ENCODE measurements at places on chromosomes 2 and 18.

GRCh38 chr2:14543284-14543683 lies 89.2 kb upstream of the LRATD1 start:
- no peak for DNase-seq
- H3K4me1 ChIP-seq = no peaks in the 10 kb centered on the region
- no peak overlapping the region for H3K27ac ChIP-seq
- no peak overlapping the region for H3K4me3 ChIP-seq

DNA sequence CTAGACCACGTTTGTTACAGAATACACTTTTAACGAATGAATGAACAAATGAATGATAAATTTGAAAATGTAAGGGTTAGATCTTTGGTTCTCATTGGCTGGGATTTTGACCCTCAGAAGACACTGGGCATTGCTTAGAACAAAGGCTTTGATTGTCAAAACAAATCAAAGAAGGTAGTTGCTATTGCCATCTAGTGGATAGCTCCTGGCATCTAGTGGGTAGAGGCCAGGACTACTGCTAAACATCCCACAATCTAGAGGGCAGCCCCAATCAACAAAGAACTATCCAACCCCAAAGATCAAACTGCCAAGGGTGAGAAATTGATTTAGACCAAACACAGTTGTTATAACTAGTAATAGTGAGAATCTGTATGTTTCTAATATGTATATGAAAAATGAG lies 552.3 kb downstream of the KCNJ3 start:
- H3K27ac ChIP-seq = no peak overlapping the region
- H3K27me3 ChIP-seq = no peaks in the 10 kb centered on the region
- no peak for DNase-seq
- no peak overlapping the region for H3K4me3 ChIP-seq
- H3K4me1 ChIP-seq = no peaks in the 10 kb centered on the region

DNA sequence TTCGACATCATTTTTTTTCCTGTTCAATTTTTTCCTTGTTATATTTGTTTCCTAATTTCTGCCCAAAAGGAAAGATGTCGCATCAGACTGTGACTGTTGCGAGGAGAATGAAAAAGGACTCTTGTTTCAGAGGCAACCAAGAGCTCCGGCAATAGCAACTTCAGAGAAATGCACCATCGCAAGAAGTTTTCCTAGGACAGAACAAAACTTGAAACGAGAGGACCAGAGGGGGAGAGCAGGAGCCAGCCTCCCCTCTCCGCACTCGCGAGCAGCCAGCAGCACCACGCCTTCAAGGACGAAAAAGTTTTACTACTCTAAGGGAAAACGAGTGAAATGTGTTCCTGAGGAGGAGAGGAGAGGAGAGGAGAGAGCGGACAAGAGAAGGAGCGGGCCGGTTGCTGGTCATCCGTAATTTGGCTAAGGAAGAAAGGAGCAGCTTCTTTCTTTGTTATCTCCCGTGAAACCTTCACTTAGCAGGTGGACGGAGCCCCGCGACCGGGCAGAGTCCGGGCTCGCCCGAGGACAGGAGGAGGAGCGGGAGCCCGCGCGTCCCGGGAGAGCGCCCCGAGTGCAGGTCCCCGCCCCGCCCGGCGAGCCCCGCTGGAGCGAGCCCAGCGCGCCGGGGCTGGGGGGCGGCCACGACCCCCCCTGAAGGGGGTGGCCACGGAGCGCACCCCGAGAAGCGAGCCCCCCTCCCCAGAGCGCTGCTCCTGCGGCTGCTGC lies 744 bp downstream of the POU3F3 start:
- no peaks in the 10 kb centered on the region for H3K4me1 ChIP-seq
- no peak overlapping the region for H3K27ac ChIP-seq
- no peak overlapping the region for H3K4me3 ChIP-seq
- no peaks in the 10 kb centered on the region for H3K27me3 ChIP-seq
- no peak for DNase-seq
- H3K36me3 ChIP-seq = no peaks in the 10 kb centered on the region

GRCh38 chr2:165773684-165774083 lies 20.4 kb downstream of the GALNT3 start:
- no peaks in the 10 kb centered on the region for H3K4me1 ChIP-seq
- H3K4me3 ChIP-seq = no peak overlapping the region
- no peaks in the 10 kb centered on the region for H3K27me3 ChIP-seq
- no peaks in the 10 kb centered on the region for H3K36me3 ChIP-seq

- H3K4me3 ChIP-seq = no peak overlapping the region
- H3K4me1 ChIP-seq = peaks cover 5% of the 10 kb centered on the region
- H3K27ac ChIP-seq = no peak overlapping the region
- DNase-seq = no peak
- no peaks in the 10 kb centered on the region for H3K36me3 ChIP-seq
Measured at GRCh38 chr2:46018773-46019591, 278.2 kb upstream of the EPAS1 start.

DNA sequence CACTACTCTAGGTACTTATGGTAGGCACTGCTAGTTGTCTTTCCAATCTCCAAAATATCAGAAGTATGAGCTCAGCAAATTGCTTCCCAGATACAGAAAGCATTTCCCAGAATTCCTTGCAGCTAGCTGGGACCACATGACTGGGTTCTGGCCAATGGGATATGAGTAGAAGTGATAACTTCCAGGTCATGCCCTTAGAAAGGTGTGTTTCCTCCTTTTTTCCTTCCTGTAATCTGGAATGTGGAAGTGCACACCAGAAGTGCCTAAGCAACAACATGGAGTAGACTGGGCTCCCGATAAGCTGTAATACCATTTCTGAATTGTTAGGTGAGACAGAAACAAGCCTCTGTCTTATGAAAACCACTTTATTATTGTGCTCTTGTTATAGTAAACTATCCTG lies 279.8 kb downstream of the ZNF385B start:
- no peaks in the 10 kb centered on the region for H3K27me3 ChIP-seq
- no peak overlapping the region for H3K4me3 ChIP-seq
- no peaks in the 10 kb centered on the region for H3K36me3 ChIP-seq
- DNase-seq = no peak
- no peaks in the 10 kb centered on the region for H3K4me1 ChIP-seq
- H3K27ac ChIP-seq = no peak overlapping the region

GRCh38 chr18:63421514-63421913 lies 762 bp downstream of the VPS4B start:
- peaks cover 32% of the 10 kb centered on the region for H3K36me3 ChIP-seq
- no peaks in the 10 kb centered on the region for H3K27me3 ChIP-seq
- DNase-seq = no peak
- peak overlapping the region; percentile 93 for H3K27ac ChIP-seq
- peak overlapping the region; percentile 93 for H3K4me3 ChIP-seq
- peaks cover 30% of the 10 kb centered on the region for H3K4me1 ChIP-seq

DNA sequence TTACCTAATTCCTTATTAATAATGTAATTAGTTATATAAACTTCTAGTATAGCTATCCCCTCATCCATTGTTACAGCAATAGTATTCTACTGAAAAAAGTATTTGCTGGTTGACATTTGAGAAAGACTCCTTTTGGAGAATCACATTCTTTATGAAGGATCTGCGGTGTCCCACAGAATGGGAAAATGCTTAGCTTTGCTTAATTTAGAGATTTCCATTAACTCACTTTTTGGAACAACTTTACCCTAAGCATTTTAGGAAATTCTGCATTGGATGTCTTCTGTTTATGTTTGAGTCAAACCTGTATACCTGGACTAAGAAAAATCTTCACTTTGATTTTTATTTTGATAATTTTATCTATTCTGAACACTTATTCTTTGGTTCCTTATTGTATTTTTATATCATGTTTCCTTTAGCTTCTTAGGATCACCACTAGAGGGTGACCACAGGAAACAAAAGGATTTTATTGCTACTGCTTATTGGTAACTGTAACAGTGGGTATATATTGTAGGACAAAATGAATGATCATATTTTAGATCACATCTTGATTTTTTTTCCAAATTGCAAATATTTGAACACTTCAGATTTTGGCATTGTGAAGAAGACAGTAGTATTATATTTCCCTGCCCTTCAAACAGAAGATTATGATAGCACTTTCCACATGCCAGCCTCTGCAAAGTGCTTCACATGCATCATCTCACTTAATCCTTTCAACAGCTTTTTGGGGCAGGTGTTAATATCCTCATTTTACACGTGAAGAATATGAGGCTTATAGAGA lies 79.6 kb downstream of the MIB1 start:
- peaks cover 24% of the 10 kb centered on the region for H3K36me3 ChIP-seq
- no peak overlapping the region for H3K27ac ChIP-seq
- no peak for DNase-seq
- no peaks in the 10 kb centered on the region for H3K4me1 ChIP-seq

DNA sequence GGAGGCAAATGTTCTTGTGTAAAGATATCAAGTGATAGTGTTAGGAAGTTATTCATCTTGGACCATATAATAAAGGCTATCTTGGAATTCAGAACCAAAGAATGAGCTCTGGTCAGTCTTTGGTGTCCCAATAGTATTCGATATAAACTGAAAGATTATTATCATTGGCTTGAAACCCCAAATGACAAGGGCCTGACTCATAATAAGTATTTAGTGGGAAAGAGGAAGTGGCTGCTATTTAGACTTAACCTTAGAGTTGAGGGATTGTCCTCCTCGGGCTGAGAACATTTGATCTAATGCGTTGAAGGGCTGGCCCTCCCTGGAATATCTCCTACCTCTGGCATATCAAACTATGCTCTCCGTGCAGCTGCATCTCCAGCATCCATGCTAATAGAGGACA lies 67.5 kb downstream of the CDH20 start:
- no peaks in the 10 kb centered on the region for H3K36me3 ChIP-seq
- H3K4me1 ChIP-seq = no peaks in the 10 kb centered on the region
- no peak overlapping the region for H3K27ac ChIP-seq

- H3K36me3 ChIP-seq = peaks cover 67% of the 10 kb centered on the region
- no peaks in the 10 kb centered on the region for H3K27me3 ChIP-seq
- H3K27ac ChIP-seq = no peak overlapping the region
- H3K4me3 ChIP-seq = no peak overlapping the region
- no peak for DNase-seq
- no peaks in the 10 kb centered on the region for H3K4me1 ChIP-seq
Measured at GRCh38 chr2:208356846-208357574, 49.6 kb upstream of the PTH2R start.

- no peak for DNase-seq
- no peak overlapping the region for H3K27ac ChIP-seq
- no peaks in the 10 kb centered on the region for H3K27me3 ChIP-seq
- peaks cover 29% of the 10 kb centered on the region for H3K4me1 ChIP-seq
Measured at GRCh38 chr18:75066936-75067335, 142.0 kb downstream of the PTGR3 start.

GRCh38 chr2:16073921-16074425 lies 133.6 kb downstream of the MYCN start:
- H3K27me3 ChIP-seq = no peaks in the 10 kb centered on the region
- H3K36me3 ChIP-seq = no peaks in the 10 kb centered on the region
- no peak overlapping the region for H3K4me3 ChIP-seq

DNA sequence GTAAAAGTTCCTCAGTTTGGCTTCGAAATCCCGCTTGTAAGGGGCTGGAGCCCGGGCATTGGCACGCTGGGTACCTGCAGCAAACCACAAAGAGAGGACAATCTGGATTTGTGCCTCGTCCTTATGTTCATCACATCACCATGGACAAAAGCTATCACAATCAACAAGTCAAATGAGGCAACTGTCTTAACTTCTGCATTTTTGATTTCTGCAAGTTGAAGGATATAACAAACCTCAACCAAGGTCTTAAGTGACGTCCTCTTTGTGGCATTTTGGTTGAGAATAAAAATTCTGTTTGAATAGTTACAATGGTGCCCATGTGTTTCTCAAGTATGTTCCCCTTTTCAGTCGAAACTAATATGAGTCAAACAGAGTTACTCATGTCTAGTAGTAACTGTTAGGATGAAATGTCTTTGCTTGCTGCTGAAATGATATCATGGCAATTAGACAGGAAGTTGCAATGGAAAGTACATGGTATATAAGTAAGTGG lies 70.8 kb upstream of the STK17B start:
- H3K27ac ChIP-seq = peak overlapping the region; percentile 97
- no peak overlapping the region for H3K4me3 ChIP-seq
- H3K36me3 ChIP-seq = no peaks in the 10 kb centered on the region
- H3K27me3 ChIP-seq = no peaks in the 10 kb centered on the region

GRCh38 chr2:176324862-176325261 lies 55.6 kb downstream of the MTX2 start:
- no peak for DNase-seq
- peaks cover 2% of the 10 kb centered on the region for H3K36me3 ChIP-seq
- H3K4me1 ChIP-seq = no peaks in the 10 kb centered on the region
- H3K27ac ChIP-seq = no peak overlapping the region
- H3K27me3 ChIP-seq = no peaks in the 10 kb centered on the region
- H3K4me3 ChIP-seq = no peak overlapping the region

DNA sequence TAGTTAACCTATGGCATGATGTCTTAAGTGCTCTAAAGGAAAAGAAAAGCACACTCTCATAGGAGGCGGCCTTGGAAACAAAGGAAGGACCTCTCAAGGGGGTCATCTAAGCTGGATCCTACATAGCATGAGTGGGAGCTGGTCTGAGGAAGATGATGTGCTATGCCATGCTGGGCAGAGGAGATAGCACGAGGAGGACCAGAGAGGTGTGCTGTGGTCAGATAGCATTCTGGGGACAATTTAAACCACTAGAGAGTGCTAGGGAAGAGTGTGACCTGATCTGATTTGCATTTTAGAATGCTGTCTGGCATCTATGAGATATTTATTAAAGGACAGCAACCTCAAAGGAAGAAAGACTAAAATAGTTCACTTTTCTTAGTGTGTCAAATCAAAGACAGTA lies 910.1 kb upstream of the CELF4 start:
- no peaks in the 10 kb centered on the region for H3K36me3 ChIP-seq
- peaks cover 8% of the 10 kb centered on the region for H3K4me1 ChIP-seq
- H3K27me3 ChIP-seq = no peaks in the 10 kb centered on the region
- no peak for DNase-seq

GRCh38 chr2:70400539-70400938 lies 98.7 kb upstream of the FAM136A start:
- no peaks in the 10 kb centered on the region for H3K36me3 ChIP-seq
- H3K4me1 ChIP-seq = 0 out of 2 replicates have a peak, but pooled peaks cover 4% of the 10 kb centered on the region
- no peak overlapping the region for H3K4me3 ChIP-seq
- H3K27me3 ChIP-seq = peaks cover 17% of the 10 kb centered on the region

DNA sequence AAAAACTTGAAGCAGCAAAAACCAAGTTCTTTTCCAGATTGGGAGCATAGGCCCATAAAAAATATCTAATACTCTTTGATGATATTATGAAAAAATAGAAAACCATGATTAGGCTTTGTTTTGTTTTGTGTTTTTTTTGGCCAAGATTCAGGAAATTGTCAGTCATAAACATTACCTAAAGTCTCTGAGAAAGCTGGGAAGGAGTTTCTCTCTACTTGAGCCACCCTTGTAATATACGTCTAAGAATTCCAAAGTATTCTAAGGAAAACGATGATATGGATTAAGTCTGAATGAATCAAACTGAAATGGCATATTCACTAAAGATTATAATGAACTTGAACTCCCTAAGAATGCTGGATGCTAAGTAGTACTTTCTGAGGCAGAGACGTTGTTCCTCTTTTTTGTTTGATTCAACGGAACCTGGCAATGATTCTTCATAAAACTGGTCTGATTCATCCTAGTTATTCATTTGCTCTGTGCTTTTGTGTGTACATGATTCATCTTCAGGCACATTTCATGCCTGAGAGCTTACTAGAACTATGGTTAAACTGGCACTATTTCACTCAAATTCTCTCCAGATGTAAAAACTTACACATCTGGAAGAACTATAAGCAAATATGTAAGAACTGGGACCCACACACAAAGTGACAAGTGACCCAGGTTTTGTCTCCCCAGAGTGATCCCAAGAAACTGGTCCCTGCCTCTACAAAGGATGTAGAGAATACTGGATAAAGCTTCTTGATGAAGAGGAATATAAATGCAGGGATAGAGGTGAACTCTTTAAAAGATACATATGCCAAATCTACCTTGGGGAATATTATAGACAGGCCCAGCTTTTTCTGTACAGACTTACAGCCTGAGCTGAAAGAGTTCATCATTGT lies 159.7 kb downstream of the DOCK10 start:
- H3K4me1 ChIP-seq = no peaks in the 10 kb centered on the region
- H3K36me3 ChIP-seq = peaks cover 76% of the 10 kb centered on the region
- DNase-seq = no peak
- H3K27me3 ChIP-seq = no peaks in the 10 kb centered on the region
- no peak overlapping the region for H3K27ac ChIP-seq

Data from DND-41 (cell line).